IMR-90 (cell line): ENCODE measurements at places on chromosomes 11 and 22. TPM values are rescaled to one million over a fixed set of nuclear protein-coding genes. Genes with fewer than 3 reads are reported as not detected.

DNA sequence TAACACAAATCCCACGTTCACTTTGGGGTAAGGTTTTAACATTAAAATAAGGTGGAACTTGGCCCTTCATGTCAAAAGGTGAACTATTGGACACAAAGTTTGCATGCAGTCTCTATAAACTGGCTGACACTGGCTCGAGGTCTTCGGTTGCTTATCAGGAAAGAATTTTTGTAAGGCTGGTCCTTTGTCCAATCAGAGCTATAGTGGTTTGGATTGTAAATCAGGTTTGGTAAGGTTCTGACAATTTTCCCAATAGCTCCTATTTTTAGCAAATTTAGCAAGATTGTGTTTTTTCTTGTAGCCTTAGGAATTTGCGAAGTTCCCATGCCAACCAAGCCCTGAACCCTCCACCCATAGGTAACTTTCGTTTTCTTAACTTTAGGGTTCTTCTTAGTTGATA lies 17.6 kb upstream of the MED17 start:
- no peak overlapping the region for H3K4me3 ChIP-seq
- no peak overlapping the region for H3K27ac ChIP-seq

Gene CARD16
- 7.9 and 23.3 TPM in 2 replicates for total RNA-seq

Gene CRYBB2
- not detected in 2 replicates for total RNA-seq

GRCh38 chr11:13896175-13896980 lies 66.1 kb upstream of the SPON1 start:
- 0 out of 2 replicates have a peak, but pooled peaks cover 1% of the 10 kb centered on the region for H3K27me3 ChIP-seq
- H3K36me3 ChIP-seq, result no peaks in the 10 kb centered on the region
- no peaks in the 10 kb centered on the region for H3K4me1 ChIP-seq
- DNase-seq, result no peak
- H3K27ac ChIP-seq, result no peak overlapping the region
- no peak overlapping the region for H3K4me3 ChIP-seq

Gene BACE1
- total RNA-seq, result 27.6 and 29.2 TPM in 2 replicates

Gene GAB4
- not detected in 2 replicates for total RNA-seq

GRCh38 chr22:38477585-38477984 lies 9.7 kb downstream of the KDELR3 start:
- no peaks in the 10 kb centered on the region for H3K27me3 ChIP-seq
- DNase-seq, result no peak
- H3K27ac ChIP-seq, result no peak overlapping the region

DNA sequence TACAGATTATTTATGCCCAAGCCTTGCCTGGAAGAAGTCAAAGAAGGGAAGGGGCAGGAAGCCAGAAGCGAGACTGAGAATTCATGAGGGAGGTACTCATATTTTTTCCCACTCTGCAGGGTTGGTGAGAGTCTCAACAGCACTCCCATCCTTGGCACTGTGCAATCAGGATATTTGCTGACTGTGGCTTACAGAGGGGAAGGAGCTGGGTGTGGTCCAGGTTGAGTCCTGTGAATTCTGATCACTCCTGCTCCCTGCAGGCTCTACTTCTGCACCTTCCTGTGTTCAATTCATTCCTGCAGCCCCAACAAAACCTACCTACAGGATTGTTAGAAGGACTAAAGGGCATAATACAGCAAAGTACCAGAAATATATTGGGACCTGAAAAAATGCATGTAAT lies 530.5 kb downstream of the INSC start:
- DNase-seq, result no peak
- no peak overlapping the region for H3K4me3 ChIP-seq
- H3K27me3 ChIP-seq, result no peaks in the 10 kb centered on the region; the same call in none of the 2 replicates
- H3K36me3 ChIP-seq, result no peaks in the 10 kb centered on the region
